HFFc6 (cell line): ENCODE measurements at places on chromosomes 3 and 15. TPM values are rescaled to one million over a fixed set of nuclear protein-coding genes. Genes with fewer than 3 reads are reported as not detected.

DNA sequence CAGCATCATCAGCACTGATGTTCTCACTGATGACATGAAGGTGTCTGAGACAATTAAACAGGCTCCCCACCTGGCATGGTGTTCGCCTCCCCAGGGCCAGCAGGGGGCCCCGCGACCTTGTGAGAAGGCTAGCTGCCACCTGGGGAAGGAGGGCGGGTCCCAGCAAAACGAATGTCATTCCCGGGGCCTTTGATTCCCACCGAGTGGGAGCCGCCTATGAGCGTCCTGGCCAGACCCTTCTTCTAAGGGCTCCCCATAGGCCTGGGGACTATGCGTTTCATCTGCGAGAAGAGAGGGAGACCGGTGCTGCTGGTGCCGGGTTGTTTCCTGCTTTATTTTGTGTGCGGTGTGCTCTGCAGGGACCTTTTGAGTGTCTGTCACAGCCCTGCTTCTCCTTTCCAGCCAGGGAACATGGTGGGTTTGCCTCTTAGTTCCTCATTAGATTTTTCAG lies 20.5 kb upstream of the MINDY4B start:
- DNase-seq: no peak

GRCh38 chr3:121998611-121999473 lies 23.2 kb downstream of the ILDR1 start:
- DNase-seq: no peak

GRCh38 chr3:61680617-61681016 lies 119.2 kb downstream of the PTPRG start:
- no peak for DNase-seq

GRCh38 chr3:57864853-57865252 lies 108.7 kb downstream of the SLMAP start:
- DNase-seq: no peak

DNA sequence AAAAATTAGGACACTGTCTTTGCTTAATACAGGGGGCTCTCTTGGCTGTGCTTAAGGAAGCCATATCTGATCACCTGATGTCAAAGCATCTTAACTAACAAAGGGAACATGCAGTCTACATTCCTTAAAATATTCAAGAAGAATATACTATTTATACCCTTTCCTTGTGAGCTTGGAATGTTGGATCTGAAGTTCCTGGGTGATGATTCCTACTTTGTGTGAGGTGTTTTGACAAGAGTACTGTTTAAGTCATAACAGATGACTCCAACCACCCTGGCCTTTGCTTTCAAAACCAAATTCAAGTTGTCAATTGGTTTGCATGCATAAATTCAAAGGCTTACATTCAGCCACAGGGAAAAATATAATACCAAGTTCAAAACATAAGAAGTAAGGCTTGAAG lies 862.7 kb upstream of the SEMA6D start:
- DNase-seq: no peak

GRCh38 chr15:90654233-90655136 lies 62.7 kb upstream of the BLM start:
- DNase-seq: no peak

DNA sequence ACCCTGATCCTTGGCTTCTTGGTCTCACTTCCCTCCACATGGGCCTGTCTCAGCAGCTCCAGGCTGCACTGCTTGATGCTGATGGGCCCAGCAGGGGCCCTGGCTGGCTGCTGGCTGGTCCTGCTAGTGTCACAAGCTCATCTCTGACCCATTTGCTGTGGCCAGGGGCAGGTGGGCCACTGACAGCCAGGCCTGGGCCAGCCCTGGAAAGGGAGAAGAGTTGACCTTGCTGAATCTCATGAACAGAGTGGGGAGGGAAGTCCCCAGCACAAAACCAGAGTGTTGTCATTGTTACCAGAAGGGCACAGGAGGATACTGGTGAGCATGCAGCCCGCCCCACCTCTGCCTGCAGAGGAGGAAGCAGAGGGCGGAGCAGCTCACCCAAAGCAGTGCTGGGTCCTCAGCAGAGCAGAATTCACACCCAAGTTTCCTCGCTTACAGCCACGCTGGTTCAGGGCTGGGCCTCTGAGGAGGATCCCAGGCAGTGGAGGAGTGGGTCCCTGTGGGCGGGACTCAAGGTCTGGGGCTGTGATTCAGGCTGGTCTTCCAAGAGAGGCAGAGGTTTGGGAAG lies 7.6 kb upstream of the KLF15 start:
- no peak for DNase-seq

DNA sequence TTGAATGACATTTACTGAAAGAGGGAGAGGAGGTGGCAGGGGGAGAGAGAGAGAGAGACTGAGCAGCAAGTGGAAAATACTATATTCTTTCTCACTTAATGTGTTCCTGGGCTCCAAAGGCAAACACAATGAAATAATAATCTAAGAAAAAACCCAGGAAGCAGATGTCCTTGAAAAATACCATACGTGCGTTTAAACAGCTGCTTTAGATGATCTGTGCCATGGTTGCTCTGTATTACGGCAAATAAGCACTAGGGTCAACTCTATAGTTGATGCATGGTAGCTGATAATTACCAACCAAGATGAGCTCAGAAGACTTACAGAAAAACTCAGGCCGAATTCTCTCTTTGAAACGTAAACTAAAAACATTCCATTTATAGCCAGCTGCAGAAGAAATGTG lies 410.3 kb upstream of the TBL1XR1 start:
- DNase-seq: no peak

SLC35G2 gene
- 19.4 and 19.6 TPM in 2 replicates for total RNA-seq

SAMMSON gene
- not detected in 3 replicates for total RNA-seq

ONECUT1 gene
- 0.17 TPM in 1 of 2 replicates, not detected in the other for total RNA-seq

STAG1 gene
- 31.2 to 45.3 TPM (median 32.0 TPM) in 3 replicates for total RNA-seq

GNAT1 gene
- total RNA-seq: not detected in 3 replicates

GOLGA8R gene
- total RNA-seq: 0.51 TPM in 1 of 2 replicates, not detected in the other

WNT5A gene
- total RNA-seq: 261 to 380 TPM (median 338 TPM) in 3 replicates
